HL-60 (cell line): ENCODE measurements at places on chromosomes 1 and 21.

GRCh38 chr1:216323344-216323743 lies 99.9 kb downstream of the USH2A start:
- DNase-seq = no peak

GRCh38 chr1:209835782-209836298 lies 8.1 kb downstream of the UTP25 start:
- no peak for DNase-seq

DNA sequence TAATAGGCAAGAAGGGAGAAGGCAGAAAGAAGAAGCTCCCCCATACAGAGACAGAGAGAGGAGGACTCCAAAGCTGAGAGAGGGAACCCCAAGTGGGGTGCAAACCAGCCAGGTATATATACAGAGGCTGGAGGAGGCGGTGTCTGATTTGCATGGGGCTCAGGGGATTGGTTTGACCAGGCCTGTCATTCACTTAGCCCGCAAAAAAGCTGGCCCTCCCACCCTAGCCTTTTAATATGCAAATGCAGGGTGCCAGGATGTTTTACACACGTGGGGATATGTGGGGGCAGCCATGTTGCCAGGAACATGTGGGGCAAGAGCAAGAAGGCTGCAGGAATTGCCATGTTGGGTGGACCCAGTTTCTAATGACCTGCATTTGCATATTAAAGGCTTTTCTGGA lies 37.0 kb upstream of the TENT5B start:
- DNase-seq = no peak

GRCh38 chr1:74486036-74486435 lies 26.4 kb downstream of the LRRC53 start:
- no peak for DNase-seq

DNA sequence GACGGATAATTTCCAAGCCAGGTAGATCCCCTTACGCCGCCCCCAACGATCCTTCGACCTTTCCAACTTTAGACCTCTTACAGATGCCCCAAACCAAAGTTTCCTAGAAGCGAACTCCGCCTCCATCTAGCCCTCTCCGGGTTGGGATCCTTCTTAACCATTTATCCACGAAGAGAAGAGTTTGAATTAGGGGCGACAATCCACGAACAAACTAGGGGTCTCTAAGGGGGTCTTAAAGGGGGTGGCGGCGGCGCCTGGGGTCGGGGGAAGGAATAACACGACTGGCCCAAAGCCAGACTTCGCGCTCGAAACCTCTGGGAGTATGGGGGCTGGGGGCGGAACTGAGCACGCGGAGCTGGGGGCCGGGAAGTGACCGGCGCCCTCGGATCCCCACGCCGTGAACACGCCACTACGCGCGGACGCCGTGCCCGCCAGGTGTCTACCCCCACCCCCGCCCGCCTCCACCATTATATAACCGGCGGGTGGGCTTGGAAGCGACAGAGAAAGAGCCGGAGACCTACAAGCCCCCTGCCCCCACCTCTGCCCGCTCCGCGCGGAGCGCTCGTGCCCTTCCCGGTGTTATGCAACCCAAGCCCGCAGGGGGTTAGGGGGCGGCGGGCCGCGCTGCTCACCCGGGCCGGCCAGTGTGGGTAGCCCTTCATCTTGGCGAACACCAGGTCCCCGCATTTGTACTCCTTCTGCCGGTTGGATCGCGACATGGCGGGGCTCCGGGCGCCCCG lies 594 bp downstream of the HDGF start:
- DNase-seq = peak; percentile 67

GRCh38 chr1:172298141-172298540 lies 122.3 kb upstream of the C1orf105 start:
- no peak for DNase-seq

DNA sequence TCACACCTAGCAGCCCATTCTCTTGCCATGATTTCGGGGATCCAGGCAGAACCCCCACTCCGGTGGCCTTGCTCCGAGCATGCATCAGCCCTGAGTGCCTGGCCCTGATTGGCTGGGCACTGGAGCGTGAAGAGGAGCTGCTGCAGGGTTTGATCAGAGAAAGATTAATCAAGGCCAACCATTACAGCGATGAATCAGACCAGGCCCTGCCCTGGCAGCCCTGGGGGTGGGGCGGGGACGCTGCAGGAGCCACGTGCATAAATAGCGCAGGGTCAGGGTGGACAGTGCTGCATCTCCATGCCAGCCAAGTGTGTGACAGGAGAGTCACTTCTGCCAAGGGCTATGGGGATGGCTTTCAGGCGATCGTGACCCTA lies 3.4 kb upstream of the FAM131C start:
- DNase-seq = no peak

- DNase-seq = no peak
Measured at GRCh38 chr1:97078872-97079271, 357.3 kb downstream of the PTBP2 start.

DNA sequence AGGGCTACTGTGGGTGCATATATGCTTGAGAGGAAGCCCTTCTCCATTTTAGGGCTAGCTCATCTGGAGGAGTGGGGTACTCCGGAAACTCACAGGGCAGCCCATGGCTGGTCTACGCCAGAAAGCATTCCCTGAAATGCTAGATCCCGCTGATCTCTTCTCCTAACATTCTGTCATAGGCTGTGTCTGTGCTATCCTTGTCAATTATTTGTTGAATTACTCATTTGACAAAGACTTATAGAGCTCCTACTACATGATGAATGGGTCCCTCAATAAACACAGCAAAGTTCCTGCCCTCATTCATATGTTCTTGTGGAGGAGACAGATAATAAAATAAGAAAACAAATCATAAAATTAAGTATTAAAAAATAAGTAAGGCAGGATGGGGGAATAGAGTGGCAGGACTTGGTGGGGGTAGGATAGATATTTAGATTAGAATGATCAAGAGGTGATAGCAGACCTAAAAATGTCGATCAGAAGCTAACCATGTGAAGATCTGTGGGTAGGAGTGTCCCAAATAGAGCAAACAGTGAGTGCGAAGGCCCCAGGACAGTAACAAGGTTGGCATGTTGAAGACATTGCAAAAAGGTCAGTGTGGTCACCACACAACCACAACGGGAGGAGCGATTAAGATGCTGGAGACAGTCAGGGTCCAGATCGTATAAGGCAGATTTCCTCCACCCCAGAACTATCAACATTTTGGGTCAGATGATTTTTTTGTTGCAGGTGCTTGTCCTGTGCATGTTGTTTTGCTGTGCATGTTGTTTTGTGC lies 13.2 kb downstream of the NGF start:
- DNase-seq = no peak

- DNase-seq = no peak
Measured at GRCh38 chr1:232769733-232770132, 35.5 kb upstream of the MAP10 start.

- peak; percentile 10 for DNase-seq
Measured at GRCh38 chr1:46070164-46070814, 62.1 kb downstream of the PIK3R3 start.

DNA sequence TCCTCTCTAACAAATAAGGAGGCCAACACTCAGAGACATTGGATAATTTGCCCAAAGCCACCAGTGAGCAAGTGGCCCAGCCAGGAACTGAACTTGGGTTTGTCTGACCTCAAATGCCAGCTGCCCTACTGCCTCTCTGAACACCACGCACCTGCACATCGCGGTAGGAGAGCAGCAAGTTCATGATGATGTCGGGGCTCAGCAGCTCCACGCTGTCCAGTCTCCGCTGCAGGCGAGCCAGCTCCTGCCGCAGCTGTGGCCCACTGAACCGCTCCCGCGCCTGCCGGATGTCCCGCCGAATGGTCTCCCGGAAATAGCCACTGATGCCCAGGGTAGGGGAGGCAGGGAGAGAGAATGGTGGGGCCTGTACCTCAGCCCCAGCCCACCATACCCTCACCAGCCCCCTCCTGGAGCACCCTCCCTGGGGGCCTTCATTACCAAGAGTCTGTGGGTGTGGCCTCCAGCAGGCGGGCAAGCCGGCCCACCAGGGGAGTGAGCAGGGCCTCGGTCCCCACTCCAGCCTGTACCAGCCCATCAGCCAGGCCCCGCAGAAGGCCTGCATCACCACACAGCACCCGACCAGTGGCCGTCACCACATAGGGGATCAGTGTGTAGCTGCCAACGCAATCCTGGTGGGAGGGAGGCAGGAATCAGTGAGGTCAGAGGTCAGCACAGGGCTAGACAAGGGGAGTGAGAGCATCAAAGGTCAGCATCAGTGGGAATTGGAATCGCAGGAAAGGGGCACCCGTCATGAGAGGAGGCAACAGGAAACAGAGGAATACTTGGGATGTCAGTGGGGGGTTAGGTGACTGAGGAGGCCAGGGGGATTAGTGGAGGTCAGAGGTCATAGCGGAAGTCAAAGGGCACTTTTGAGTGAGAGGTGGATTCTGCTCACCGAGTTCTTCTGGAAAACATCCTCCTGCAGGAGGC lies 2.7 kb downstream of the MAP3K6 start:
- DNase-seq = no peak

DNA sequence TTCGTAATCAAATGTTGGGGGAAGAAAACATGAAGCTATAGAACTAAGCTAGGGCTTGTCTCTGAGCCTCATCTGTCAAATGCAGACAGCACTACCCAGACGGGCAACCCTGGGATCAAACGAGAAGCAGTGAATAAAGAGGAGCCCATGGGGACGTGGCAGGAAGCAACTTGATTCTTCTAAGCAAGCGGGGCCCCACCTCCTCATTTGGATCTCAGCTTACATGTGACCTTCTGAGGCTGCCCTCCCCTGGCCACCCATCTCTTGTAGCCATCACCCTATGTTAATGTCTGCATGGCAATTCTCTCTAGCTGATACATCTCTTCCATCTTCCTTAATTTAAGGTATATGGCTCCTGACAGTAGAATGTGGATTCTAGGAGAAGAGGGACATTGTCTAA lies 171.3 kb downstream of the IGSF21 start:
- no peak for DNase-seq

DNA sequence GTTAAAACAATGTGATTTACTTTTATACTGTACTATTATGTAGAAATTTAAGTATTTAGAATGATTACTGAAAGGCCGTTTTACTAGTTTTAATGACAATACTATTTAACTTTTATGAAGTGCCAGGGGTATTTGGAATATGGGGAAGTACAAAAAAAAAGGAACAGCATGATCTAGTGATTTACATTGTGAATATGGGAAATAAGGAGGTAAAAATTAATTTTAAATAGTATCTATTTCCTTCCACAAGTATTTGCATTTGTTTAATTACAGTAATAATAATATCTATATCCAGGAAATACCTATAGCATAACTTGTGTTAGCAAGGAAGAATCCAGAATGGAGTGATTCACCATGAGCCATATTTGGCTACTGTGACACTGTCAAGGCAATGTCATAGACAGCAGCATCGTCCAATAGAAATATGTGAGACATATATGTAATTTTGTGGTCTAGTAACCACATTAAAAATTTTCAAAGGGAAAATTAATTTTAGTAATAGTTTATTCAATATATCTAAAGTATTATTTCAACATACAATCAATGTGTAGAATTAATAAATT lies 22.0 kb downstream of the CNST start:
- no peak for DNase-seq

DNA sequence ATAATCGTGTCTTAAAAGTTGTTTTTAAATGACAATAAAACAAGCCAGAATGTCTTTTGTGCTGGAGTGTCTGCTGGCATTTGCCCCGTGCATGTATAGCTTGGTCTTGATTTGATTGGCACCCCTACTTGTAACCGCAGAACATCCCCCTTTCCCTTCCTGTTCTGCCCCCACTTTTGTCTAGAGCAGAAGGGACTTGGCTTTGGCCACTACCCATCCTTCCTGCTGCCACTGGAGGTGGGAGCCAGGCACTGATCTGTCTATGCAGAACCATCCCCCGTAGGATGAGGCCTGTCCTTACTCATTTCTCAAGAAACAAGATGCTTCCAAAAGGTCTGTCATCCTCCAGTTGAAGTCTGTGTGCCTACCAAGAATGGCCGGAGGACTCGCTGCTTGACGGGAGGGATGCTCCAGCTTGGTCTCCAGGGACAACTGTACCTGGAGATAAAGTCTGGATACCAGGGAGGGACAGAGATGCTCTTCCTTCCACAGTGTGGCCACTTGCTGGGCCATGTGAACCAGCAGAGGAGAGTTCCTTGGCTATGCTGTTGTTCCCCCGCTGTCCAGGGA lies 1.1 kb upstream of the SLC27A3 start:
- DNase-seq = no peak

- no peak for DNase-seq
Measured at GRCh38 chr1:29238620-29239002, 2.3 kb downstream of the PTPRU start.

- DNase-seq = no peak
Measured at GRCh38 chr1:28439320-28439719, 66.5 kb upstream of the RCC1 start.

- no peak for DNase-seq
Measured at GRCh38 chr1:33087677-33088076, 6.7 kb downstream of the AZIN2 start.

- peak; percentile 75 for DNase-seq
Measured at GRCh38 chr1:9654051-9654833, 2.7 kb downstream of the PIK3CD start.

- no peak for DNase-seq
Measured at GRCh38 chr1:160618327-160618726, 28.5 kb downstream of the SLAMF1 start.

DNA sequence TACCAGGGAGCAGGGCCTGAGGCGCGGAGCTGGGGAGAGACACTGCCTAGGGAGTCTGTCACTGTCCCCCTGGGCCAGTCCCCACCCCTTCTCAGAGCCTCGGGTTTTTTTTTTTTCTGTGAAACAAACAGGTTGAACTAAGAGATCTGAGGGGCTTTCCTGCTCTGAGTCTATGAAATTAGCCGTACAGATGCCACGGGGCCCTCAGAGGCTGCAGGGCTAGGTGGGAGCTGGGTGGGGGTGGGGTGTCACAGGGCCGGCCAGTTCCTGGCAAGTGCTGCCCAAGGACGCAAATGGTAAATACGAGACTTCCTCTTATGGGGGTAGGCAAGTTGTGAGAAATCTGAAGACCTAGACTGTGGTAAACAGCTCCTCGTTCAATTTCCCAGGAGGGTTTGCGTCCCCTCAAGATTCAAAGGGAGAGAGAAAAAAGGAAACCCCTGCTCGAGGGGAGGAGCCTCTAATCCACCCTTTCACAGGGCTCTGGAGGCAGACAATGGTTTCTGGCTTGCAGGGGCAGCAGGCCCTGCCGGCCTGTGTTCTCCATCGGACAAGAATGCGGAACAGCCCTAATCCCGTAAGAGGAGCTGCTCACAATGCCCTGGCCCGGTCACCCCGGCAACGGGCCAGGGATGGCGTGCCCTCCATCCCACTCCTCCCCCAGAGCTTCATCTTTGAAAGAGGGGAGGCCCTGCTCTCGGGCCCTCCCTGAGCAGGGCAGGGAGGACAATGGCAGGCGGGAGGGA lies 7.8 kb downstream of the NUAK2 start:
- no peak for DNase-seq

GRCh38 chr1:56187405-56187804 lies 392.0 kb downstream of the PLPP3 start:
- DNase-seq = no peak

DNA sequence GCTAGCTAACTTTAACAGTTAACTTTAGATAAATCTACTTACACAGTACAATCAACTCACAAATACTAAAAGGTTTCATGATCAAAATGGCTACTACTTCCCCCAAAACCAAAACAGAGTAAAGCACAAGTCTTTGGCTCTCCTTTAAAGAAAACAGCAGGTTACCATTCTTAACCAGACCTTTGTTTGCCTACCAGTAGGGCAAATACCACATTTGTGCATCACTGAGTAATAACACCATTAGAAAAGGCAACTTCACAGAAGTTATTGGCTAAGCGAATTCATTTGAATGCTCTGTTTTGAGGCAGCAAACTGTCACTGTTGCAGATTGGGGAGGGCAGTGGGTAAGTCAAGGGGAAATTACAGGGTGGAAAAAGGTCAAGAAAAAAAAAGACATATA lies 17.3 kb upstream of the SERPINC1 start:
- no peak for DNase-seq

- DNase-seq = peak; percentile 19
Measured at GRCh38 chr1:118151312-118151937, 33.6 kb downstream of the SPAG17 start.

- DNase-seq = no peak
Measured at GRCh38 chr21:41598561-41599431, 90.8 kb upstream of the TMPRSS2 start.
